ENCODE measurements at places on chromosomes 4 and X.

DNA sequence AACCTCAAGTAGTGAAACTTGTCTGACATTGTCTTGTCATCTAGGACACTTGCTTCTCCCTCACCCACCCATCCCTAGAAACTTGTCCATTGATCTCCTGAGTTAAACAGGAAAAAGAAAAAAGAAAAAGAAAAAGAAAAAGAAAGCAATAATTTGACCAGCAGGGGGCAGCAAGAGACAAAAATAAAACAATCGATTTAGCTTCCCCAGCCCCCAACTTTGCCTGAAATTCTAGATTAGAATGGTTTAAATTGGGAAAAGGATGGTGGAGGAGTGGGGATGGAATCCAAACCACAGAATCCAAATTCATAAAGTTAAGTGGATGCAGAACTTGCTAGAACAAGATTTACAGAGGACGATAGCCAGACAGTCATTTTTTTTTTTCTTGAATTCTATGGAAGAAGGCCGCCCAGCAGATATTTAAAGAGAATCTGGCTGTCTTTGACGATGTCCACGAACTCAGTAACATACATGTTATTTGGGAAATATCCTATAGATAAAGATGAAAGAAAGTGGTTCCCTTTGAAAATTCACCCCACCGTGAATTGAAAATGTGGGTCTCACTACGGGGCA is 282.9 kb downstream of the USP46 start:
- DNase-seq, result peak; percentile 5

GRCh38 chr4:8395504-8396296 is 44.8 kb downstream of the ACOX3 start:
- DNase-seq, result no peak

GRCh38 chr4:161186012-161186411 is 977.8 kb downstream of the FSTL5 start:
- DNase-seq, result no peak

- DNase-seq, result no peak
Observed at GRCh38 chr4:150394046-150394445, 187.9 kb upstream of the MAB21L2 start.

DNA sequence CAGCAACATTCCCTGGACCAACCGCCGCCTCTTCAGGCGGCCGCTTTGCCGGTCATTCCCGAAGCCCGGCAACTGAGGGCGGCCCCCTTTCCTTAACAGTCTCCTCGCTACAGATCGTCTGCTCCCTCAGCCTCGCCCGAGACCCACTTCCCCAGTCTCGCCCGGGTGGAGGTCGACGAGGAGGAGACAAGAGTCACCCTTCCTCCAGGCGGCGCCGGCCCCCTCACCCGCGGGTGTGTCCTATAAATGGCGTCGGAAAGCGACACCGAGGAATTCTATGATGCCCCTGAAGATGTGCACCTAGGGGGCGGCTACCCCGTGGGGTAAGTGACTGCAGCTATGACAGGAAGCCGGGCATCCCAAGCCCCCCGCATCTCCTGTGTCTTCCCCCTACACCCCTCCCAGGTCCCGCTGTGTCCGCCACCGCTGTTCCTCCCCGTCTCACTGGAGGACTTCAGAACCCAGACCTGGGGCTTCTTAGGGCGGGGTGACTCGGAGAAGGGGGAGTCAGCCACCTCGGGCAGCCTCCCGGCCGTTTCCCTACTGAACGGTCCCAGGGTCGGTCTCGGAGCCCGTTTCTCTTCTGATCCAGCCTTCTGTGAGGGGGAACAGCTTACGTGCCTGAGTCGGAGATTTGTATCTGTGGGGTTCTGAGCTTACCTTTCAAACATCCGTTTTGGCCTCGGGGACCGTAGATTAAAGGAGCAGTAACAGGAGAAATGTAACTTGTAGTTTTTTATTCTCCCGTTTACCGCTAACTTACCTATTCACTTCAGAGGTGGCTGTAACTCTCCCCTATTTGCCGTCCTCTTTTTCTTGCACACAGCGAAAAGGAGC is 570 bp downstream of the WDR44 start:
- DNase-seq, result peak; percentile 46

GRCh38 chr4:112282860-112283667 is 2.6 kb downstream of the TIFA start:
- DNase-seq, result no peak

DNA sequence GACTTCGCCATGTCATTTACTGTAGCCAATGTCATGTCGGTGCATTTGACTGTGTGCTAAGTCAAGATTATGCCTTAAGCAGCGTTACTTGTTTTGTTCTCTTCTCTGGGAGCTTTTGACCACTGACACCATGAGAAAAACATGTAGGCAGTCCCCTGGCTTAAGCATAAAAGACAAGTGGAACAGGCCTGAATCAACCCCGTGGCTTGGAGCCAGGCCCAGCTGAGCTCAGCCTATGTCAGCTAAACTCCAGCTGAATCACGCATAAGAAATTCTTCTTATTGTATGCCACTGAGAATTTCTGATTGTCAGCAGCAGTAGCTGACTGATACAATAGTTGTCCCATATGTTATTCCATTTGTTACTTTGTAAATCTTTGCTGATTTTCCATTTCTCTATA is 261.9 kb downstream of the CBLL2 start:
- DNase-seq, result no peak

DNA sequence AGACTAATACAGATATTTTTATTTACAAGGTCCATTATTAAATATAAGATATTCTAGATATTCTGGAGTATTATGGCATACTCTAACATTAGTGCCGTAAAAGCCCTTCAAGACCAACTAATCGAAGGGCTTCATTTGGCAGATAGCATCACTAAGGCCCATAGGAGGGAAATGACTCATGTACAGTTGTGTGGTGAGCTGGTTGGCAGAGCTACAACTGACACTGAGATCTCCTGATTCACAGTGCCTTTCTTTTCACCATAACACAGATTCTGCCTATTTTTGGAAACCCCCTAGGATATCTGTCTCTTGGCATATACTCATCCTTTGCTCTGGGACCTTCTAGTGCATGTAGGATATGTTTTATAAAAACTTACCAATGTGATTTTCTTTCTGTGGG is 201.7 kb upstream of the AFF2 start:
- DNase-seq, result no peak

DNA sequence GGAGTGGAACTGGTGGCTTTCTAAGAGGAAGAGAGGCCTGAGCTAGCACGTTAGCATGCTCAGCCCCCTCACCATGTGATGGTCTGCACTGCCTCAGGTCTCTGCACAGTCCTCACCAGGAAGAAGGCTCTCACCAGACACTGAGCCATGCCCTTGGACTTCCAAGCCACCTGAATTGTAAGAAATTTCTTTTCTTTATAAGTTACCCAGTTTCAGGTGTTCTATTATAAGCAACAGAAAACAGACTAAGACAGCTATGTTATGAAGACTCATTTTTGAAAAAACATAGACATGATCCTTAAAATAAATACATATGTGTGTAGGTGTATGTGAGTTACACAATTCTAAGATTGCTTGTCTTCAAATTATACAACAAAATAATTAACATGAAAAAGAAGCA is 74.7 kb downstream of the CEP44 start:
- DNase-seq, result no peak

DNA sequence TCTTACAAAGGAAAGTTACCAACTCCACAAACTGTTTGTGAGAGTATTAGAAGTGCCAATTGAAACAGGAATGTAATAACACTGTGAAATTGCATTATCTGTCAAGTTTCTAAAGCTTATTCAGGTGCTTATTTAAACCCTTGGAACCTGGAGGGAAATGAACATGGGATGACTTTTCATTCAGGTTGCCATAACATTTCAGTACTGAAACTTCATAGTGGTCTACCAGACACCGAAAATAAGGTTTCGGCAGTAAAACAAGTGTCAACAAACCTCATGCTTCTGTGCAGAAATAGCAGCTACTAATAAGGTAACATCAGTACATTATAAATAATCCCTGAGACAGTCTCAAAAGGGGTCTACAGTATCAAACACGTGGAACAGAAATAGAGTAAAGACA is 890.7 kb upstream of the INTU start:
- no peak for DNase-seq

- no peak for DNase-seq
Observed at GRCh38 chrX:9953396-9953795, 13.8 kb upstream of the CLDN34 start.

DNA sequence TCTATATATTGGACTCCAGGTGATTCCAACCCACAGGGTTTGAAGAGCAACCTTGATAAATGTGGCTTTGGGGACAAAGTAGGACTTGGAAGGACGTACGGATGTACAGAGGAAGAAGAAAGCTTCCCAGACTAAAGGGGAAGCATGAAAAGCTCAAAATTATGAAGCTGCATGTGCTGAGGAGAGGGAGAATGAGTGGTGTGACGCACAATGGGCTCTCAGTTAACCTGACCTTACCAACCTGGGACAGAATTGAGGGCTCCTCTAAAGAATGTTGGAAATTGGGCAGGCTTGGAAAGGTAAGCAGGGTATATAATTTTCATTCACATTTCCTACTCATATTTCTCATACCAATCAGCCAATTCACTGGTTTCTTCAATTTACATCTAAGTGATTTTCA is 10.5 kb upstream of the TIGD2 start:
- no peak for DNase-seq

- DNase-seq, result no peak
Observed at GRCh38 chr4:73309211-73309610, 50.6 kb upstream of the ANKRD17 start.

DNA sequence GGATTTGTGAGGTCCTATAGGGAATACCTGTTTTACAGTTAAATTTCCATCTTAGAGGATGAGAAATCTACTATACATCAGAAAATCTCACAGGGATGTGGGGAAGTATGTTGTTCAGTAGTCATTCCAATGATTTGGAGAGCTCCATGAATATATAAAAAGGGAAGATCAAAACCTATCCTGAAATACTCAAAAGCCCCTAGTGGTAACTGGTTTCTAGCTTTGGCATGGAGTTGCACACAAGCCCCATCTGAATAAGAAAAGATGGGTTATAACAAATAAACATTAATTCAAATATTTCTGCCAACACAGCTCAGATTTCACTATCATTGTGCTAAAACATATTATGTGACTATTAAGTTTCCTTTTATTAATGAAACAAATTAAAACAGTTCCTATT is 101.6 kb downstream of the FBXO8 start:
- no peak for DNase-seq
